ENCODE measurements at places on chromosomes 1 and 21.
A peak's percentile ranks its signal among the peaks of the same experiment; 100 is the strongest.

DNA sequence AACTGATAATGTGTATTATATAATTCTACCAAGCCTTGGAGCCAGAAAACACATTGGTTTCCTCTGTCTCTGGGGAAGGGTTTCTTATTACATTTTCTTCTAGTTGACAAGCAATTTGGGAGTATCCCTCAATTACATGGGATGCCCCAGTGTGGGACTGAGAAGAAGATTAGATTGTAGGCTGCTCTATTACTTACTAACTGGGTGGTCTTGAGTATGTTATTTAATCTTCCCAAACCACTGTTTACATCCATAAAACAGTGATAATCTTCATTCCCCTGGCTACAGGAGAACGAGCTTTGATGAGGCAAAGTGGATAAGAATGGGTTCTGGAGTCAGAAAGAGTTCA is 105.8 kb downstream of the TSEN15 start:
- no peaks in the 10 kb centered on the region for H3K27me3 ChIP-seq
- no peak overlapping the region for H3K27ac ChIP-seq
- H3K36me3 ChIP-seq = no peaks in the 10 kb centered on the region
- H3K4me3 ChIP-seq = no peak overlapping the region

DNA sequence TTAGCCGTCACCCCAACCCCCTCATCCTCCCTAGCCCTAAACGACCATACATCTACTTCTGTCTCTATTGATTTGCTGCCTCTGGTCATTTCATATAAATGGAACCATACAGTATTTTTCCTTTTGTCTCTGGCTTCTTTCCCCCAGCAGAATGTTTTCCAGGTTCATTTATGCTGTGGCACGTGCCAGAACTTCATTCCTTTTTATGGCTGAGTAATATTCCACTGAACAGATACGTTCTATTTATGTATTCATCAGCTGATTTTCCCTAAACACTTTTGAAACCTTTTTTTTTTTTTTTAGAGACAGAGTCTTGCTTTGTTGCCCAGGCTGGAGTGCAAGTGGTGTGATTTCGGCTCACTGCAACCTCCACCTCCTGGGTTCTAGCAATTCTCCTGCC is 181.1 kb downstream of the CAMTA1 start:
- no peaks in the 10 kb centered on the region for H3K4me1 ChIP-seq
- H3K4me3 ChIP-seq = no peak overlapping the region
- H3K27me3 ChIP-seq = peaks cover 47% of the 10 kb centered on the region
- no peaks in the 10 kb centered on the region for H3K36me3 ChIP-seq
- no peak overlapping the region for H3K27ac ChIP-seq

- no peaks in the 10 kb centered on the region for H3K27me3 ChIP-seq
- peaks cover 15% of the 10 kb centered on the region for H3K36me3 ChIP-seq
- no peak for DNase-seq
- no peak overlapping the region for H3K27ac ChIP-seq
- H3K4me3 ChIP-seq = no peak overlapping the region
These were observed 17.4 kb downstream of the PEA15 start for GRCh38 chr1:160222546-160222945.

DNA sequence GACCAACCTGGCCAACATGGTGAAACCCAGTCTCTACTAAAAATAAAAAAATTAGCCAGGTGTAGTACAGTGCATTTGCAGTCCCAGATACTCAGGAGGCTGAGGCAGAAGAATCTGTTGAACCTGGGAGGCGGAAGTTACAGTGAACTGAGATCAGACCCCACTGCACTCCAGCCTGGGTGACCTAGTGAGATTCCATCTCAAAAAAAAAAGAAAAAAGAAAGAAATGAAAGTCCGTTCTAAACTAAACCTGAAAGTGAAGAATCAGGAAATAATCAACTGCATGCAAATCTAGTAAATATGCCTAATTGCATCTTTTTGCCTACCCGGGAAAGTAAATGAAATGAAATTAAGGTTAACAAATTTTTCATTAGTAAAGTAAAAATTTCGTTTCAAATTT is 99.6 kb downstream of the ZZZ3 start:
- H3K27ac ChIP-seq = no peak overlapping the region
- peaks cover 9% of the 10 kb centered on the region for H3K36me3 ChIP-seq
- no peaks in the 10 kb centered on the region for H3K27me3 ChIP-seq
- no peak for DNase-seq

DNA sequence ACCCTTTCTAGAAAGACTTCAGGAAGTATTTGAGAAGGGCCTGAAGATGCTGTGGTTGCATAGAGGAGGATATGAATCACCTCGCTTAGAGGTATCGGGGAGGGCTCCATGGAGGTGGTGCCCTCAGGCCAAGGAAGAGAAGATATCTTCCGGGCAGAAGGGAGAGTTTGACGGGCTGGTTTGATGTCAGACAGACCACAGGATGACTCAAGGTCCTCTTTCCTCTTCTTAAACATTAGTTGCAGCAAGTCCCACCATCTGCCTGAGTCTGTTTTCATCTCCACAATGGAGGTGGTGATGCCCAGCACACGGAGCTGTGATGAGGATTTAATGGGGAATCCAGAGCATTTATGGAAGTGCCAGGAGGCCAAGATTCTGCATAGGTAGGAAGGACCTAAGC is 25.1 kb upstream of the RUNX3 start:
- peaks cover 22% of the 10 kb centered on the region for H3K4me1 ChIP-seq
- no peaks in the 10 kb centered on the region for H3K36me3 ChIP-seq
- DNase-seq = no peak
- no peaks in the 10 kb centered on the region for H3K27me3 ChIP-seq
- no peak overlapping the region for H3K4me3 ChIP-seq

DNA sequence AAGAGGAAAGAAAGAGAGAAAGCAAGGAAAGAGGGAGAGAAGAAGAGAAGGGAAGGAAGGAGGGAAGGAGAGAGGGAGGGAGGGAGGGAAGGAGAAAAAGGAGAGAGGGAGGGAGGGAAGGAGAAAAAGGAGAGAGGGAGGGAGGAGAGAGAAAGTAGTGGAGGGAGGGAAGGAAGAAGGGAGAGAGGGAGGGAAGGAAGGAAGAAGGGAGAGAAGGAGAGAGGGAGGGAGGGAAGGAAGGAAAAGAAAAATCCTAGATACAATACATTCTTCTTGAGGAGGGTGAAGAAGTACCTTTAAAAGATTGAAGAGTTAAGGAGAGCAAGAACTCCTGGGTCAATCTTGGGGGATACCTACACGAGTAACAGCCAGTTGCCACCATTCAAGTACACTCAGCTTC is 29.2 kb downstream of the MCOLN2 start:
- no peaks in the 10 kb centered on the region for H3K27me3 ChIP-seq
- no peak overlapping the region for H3K4me3 ChIP-seq
- no peaks in the 10 kb centered on the region for H3K4me1 ChIP-seq
- DNase-seq = no peak
- H3K27ac ChIP-seq = no peak overlapping the region
- H3K36me3 ChIP-seq = no peaks in the 10 kb centered on the region

- H3K4me3 ChIP-seq = no peak overlapping the region
- no peaks in the 10 kb centered on the region for H3K4me1 ChIP-seq
- H3K36me3 ChIP-seq = no peaks in the 10 kb centered on the region
- peak; percentile 26 for DNase-seq
These were observed 27.8 kb downstream of the THEM4 start for GRCh38 chr1:151881479-151881878.

- H3K36me3 ChIP-seq = no peaks in the 10 kb centered on the region
- no peak overlapping the region for H3K4me3 ChIP-seq
- H3K27me3 ChIP-seq = no peaks in the 10 kb centered on the region
- no peaks in the 10 kb centered on the region for H3K4me1 ChIP-seq
- H3K27ac ChIP-seq = no peak overlapping the region
These were observed 147.0 kb downstream of the POU2F1 start for GRCh38 chr1:167367705-167368104.

DNA sequence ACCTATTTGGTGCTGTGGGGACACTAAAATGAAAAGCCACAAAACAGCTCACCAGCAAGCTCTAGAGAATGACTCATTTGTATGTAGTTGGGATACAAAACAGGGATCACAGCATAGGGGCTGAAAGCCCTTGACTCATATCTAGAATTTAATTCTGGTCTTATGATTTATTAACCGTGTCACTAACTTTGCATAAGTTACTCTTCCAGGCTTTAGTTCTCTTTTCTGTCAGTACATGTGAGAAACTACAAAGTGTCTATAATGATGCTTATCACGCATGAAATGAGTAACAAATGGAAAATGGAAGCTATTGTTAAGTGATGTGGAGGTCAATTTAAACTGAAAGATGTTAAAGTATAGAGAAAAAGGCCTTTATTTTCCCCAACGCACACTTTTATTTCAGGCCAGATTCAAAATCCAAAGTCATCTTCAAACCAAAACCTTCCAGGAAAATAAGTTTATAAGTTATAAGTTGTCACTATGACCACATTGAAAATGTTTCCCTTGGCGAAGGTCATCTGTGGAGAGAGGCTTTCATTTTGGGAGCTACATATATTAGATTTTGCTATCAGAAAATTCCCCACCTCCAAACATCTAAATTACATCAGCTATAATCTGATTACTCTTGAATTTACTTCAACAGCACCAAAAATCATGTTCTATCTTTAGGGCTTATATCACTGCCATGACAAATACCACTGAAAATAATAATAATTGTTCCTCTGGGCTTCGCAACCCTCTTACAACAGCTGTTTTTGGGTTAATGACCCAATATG is 430.5 kb downstream of the MRPL39 start:
- H3K36me3 ChIP-seq = no peaks in the 10 kb centered on the region
- H3K4me3 ChIP-seq = no peak overlapping the region
- no peaks in the 10 kb centered on the region for H3K27me3 ChIP-seq

- peak; percentile 83 for DNase-seq
- H3K27ac ChIP-seq = no peak overlapping the region
- no peaks in the 10 kb centered on the region for H3K36me3 ChIP-seq
- no peaks in the 10 kb centered on the region for H3K27me3 ChIP-seq
These were observed 68.8 kb upstream of the RGS1 start for GRCh38 chr1:192506741-192507155.

- no peak overlapping the region for H3K27ac ChIP-seq
- no peaks in the 10 kb centered on the region for H3K36me3 ChIP-seq
- H3K4me3 ChIP-seq = no peak overlapping the region
- no peaks in the 10 kb centered on the region for H3K4me1 ChIP-seq
- H3K27me3 ChIP-seq = no peaks in the 10 kb centered on the region
These were observed 32.1 kb downstream of the EXTL2 start for GRCh38 chr1:100862591-100862990.

Data from MM.1S (cell line).